ENCODE measurements at places on chromosomes 5 and 9.

- no peak for DNase-seq
These were observed at the start of gene GZMA for GRCh38 chr5:55102348-55102747. TSS of gene GZMA (plus strand) at chr5:55102646. CDS start at chr5:55102683, 37 bp downstream.

DNA sequence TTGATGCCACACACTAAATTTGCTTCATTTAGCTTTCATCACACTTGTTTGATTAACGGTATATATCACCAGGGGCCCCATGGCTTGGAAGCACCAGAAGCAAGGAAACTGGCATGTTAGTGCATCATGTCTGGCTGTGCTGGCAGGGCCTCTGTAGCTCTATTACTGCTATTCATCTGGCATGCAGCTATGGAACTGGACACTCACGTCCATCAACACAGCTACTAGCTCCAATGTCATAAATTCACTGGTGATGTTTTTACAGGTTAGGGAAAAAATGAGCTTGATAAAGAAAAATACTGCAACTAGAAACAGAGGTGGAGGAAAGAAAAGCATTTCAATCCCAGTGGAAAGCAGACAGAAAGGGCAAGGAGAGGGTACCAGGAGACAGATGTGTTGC, 343.2 kb downstream of the DEPDC1B start:
- DNase-seq: no peak

DNA sequence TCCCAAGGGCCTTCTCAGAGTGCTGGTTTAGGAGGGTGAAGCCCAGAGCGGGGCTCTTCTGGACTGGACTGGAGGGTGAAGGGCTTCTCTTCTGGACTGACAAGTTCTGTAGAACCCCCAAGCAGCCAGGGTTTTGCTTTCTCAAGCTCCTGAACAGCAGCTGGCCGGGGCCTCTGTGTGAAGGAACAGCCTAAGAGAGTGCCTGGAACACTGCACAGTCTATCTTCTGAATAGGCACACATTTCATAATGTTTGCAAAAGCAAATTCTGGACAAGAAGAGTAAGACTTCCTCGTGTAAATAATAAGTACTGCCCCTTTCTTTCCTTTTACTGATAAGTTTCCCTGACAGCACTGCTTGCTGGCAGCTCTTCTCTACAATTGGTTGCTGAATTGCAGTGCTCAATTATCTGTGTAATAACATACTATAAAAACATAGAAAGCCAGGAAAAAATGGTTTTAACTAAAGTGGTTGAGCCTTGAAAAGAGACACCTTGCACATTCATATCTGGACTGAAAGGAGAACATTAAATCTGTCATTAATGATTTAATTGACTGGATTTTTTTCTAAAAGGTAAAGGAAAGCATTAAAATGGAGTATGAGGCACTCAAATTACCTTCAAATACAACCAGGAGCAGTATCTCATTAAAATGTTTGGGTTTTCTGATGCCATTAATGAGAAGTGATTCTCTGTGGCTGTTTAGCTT, 20.5 kb downstream of the MAST4 start:
- no peak for DNase-seq

- no peak for DNase-seq
These were observed 654.1 kb downstream of the RAB3C start for GRCh38 chr5:59236986-59237385.

GRCh38 chr9:89179540-89179894, 899 bp upstream of the SHC3 start:
- no peak for DNase-seq

DNA sequence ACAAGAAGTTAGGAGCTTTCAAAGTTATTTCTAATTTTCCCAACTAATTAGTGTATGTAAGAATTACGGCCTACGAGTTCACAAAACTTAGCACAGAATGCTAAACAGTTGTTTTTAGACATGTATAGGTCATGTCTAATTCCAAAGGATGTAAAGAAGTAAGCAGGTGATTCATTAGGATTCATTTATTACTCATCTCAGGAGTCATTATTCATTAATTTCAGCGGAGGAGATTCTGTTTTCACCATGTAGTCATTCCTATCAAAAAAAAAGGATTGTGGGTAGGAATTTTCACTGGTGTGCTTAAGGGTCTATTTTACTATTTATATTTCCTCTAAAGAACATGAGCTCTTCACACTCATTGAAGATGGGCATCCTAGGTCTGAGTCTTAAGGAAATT, 532.2 kb downstream of the ACTL7B start:
- DNase-seq: no peak

DNA sequence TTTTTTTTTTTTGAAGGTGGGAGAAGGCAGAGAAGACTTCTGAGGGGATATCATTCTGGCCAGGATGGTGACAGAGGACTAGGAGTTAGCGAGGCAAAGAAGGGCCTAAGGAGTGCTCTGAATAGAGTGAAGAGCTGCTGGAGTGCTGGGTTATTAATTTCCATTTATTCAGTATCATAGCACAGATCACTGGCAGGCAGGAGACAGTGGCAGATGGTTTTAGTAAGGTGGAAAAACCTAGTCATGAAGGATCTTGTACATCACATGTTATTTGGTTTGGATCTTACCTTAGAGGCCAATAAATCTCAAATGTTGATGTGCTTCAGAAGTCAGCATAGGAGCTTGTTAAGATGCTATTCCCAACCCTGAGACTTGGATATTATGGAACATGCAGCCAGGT, 165.5 kb downstream of the TTLL11 start:
- DNase-seq: no peak

DNA sequence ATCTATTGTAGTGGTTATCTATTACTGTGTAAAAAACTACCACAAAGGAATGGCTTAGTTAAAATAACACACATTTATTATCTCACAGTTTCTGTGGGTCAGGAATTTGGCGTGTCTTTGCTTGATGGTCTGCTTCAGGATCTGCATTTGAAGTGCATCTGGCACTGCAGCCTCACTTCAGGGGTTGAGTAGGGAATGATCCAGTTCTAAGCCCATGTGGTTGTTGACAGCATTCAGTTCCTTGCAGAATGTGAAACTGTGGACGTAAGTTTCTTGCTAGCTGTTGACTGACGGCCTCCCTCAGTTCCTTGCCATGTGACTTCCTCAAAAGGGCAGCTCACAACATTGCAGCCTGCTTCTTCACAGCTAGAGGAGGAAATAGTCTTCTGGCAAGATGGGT, 2.1 kb upstream of the OGN start:
- peak; percentile 25 for DNase-seq

DNA sequence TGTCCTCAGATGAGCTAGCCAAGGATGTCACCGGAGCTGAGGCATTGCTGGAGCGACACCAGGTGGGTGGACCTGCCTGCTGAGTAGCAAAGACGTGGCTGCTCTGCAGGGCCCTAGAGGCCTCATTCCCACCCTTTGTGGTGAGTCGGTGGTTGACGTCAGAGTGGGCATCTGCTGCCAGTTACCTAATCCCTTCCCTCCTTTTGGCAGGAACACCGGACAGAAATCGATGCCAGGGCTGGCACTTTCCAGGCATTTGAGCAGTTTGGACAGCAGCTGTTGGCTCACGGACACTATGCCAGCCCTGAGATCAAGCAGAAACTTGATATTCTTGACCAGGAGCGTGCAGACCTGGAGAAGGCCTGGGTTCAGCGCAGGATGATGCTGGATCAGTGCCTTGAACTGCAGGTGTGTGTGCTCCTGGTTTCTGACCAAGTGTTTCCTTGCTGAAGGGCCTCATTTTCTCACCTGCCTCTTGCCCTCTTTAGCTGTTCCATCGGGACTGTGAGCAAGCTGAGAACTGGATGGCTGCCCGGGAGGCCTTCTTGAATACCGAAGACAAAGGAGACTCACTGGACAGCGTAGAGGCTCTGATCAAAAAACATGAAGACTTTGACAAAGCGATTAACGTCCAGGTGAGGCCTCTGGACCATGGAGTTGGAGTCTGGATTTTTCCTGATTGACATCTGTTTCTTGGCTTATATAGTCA, 48.9 kb downstream of the DYNC2I2 start:
- no peak for DNase-seq

DNA sequence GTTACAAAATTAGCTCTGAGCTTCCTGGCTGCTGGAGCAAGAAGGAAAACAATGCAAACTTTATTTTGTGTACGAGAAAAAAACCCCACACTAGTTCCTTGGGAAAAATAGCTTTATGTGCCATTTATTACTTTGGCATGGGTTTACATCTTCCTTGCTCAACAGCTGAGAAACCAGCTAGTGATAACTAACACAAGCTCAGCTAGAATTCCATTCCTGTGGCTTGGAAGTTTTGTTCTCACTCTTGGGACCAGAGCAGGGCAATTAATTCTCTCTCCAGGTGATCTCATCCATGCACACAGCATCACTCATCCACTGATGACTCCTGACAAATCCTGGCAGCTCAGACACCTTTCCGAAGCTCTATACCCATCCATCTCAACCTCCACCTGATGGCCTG, 104.1 kb downstream of the CRB2 start:
- no peak for DNase-seq

- DNase-seq: no peak
These were observed 93.7 kb downstream of the JAKMIP2 start for GRCh38 chr5:147688656-147689356.

DNA sequence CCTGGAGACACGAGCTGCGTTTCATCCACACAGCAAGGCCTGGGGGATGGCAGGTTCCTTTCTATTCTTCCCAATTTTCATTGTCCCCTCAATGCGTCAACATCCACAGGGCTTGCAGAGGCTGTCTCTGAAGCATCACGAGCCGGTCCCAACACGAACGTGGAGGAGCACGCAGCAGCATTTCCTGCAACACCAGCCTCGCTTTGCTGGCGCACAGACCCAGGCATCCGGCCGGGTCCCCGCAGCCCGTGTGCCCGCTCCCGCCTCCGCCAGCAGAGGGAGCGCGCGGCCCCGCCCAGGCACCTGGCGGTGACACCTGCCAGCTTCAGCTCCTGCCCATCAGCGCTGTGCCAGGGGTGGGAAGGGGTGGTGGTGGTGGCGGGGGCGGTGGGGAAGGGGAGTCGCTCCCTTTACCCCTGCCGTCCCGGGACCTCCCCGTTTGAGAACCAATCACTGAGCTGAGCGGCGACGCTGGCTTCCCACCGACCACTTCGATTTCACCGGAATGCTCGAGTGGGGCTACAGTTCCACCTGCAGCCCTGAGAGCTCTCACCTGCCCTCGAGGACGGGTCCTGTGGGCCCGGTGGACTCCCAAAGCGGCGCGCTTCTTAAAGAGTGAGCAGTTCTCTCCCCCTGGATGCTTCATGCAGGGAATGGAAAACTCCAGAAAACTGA, 464.5 kb downstream of the ICE1 start:
- DNase-seq: peak; percentile 79

GRCh38 chr9:131776473-131776872, 36.6 kb upstream of the RAPGEF1 start:
- DNase-seq: no peak

GRCh38 chr5:141633871-141634561, 2.6 kb downstream of the HDAC3 start:
- peak; percentile 73 for DNase-seq

DNA sequence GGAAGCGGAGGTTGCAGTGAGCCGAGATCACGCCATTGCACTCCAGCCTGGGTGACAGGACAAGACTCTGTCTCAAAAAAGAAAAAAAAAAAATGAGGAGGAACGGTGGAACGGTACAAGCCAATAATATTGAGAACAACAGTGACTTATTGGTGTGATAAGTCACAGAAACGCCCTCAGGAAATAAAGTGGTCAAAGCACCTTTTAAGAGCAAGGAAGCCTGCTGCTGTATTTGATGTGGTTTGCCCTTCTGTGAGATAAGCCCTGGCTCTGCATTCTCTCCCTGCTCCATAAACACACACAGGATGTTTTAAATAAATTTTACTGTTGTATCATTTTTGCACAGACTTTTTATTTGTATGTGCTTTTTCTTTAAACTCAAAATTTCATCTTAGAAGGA, 269.9 kb upstream of the MSX2 start:
- DNase-seq: no peak

- DNase-seq: no peak
These were observed 62.4 kb downstream of the SLC36A1 start for GRCh38 chr5:151509836-151510235.

GRCh38 chr5:123543438-123543837, 31.5 kb downstream of the CSNK1G3 start:
- DNase-seq: no peak

DNA sequence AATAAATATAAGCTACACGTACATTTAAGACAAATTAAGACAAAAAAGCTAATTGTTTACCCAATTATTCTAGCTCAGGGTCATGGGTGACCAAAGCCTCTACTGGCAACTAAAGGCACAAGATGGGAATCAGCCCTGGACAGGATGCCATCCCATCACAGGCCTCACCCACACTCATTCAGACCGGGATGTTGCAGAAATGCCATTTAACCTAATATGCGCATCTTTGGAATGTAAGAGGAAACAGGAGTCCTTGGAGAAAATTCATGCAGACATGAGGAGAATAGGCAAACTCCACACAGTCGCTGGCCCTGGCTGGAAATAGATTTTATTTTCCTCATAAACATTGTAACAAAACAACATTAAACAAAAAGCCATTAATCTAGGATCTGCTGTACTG, 2003.8 kb upstream of the CDH9 start:
- DNase-seq: no peak

- DNase-seq: no peak
These were observed 12.8 kb downstream of the NKD2 start for GRCh38 chr5:1021136-1021968.

DNA sequence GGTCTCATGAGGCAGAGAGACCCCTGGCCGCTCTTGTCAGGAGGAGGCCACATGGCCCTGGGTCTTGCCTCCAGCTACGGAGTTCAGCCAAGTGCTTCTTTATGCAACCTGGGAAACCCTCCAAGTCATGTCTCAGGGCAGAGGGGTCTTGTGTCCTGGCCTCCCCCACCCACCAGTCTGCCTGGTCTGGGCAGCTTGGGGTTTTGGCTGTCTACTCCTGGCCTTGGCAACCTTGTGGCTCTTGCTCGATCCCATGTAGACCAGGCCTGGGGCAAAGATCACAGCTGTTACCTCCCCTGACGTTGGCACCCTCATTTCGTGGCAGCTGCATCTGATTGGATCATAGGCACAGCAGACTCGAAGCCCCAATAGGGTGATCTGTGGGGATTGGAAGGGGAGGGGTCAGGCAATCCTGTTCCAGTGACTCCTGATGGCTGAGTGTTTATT, 28.4 kb downstream of the JADE2 start:
- no peak for DNase-seq

- DNase-seq: no peak
These were observed 341.2 kb upstream of the WWC1 start for GRCh38 chr5:167950126-167950721.

DNA sequence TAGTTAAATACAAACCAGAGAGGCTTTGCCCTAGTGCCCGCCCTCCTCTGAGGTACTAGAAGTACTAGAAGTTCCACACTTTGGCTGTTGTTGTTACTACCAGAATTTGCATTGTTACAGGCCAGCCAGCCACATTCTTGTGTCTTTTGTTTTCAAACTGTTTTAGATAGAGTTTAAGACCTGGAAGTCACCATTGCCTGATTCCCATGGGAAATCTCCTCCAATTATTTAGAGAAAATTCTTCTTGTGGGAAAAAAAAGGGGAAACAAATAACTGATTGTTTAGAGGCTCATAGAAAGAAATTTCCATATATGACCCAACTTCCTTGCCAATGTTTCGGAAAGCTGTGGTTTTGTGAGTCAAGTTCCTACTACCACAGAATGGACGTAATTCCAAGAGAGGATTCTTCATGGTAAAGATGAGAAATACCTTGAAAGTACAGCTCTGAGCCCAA, 252.2 kb downstream of the GOLPH3 start:
- DNase-seq: no peak

GRCh38 chr5:35900972-35901695, 37.3 kb downstream of the CAPSL start:
- DNase-seq: no peak
